Bronchial epithelial cell (primary cell): ENCODE measurements at places on chromosomes 13 and 19.
A peak's percentile ranks its signal among the peaks of the same experiment; 100 is the strongest.

DNA sequence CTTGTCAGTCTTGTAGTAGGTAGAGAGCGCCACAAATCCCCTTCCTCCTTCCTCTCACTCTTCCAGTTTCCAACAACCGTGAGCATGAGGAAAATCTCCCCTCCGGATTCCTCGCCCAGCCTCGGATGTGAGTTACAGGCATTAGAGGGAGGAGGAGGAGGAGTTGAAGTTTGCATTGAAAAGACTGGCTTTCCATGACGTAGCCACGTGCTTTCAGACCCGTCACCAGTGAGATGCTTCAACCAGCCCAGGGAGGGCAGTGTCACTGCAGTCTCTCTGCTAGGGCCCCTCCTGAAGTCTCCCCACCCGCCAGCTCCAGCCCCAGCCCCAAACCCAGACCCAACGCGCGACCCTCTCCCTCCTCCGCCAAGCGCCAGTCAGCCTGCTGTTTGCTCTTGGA lies 442 bp upstream of the FGF14 start:
- DNase-seq: peak; percentile 27

DNA sequence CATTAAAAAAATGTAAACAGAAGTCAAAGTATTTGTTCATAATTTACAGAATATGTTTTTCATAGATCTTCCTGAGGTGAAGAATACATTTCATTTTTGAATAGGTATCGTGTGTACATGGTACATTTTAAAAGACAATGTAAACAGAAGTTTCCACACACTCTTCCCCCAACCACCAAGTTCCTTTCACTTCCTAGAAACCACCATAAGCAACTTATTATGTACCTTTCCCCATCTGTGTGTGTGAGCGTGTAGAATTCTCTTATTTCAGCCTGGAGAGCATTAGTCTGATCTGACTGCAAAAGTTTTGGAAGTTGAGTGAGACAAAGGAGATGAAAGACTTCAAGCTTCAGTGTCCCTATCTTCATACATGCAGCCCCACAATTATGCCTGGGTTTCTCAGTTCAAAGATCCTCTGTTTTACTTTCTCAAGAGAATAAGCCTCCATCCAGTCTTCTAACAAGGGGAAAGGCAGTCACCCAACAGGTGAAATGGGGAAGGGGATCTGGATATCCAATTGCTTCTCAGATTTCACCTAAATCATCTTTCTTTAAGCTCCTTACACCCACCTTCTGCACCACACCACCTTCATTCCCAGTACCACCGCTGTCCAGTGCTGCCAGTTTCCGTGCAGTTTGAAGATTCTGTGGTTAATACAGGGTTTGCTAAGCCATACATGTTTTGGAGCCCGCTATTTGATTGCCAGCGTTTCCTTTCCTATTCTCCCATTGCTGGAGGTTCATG lies 2.1 kb downstream of the TEX30 start:
- no peak for DNase-seq

DNA sequence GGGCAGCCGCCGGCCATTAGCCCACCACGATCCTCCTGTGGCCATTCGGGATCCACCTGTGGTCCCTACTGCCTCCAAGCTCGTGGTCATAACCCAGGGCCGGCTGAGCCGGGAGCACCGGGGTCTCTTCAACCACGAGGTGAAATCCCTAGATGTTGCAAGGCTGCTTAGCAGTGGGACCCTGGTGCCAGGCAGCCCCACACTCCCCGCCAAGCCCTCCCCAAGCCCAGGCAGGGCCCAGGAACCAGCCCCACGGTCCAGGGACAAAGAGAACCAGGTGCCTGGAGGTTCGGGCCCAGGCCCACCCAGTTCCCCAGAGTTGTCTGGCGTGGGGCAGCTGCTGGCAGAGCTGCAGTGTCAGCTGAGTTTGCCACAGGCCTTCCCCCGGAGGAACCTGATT lies 3.4 kb upstream of the TMEM145 start:
- DNase-seq: no peak

- DNase-seq: peak; percentile 60
Observed at GRCh38 chr13:73341748-73342147, 282.9 kb downstream of the KLF5 start.

DNA sequence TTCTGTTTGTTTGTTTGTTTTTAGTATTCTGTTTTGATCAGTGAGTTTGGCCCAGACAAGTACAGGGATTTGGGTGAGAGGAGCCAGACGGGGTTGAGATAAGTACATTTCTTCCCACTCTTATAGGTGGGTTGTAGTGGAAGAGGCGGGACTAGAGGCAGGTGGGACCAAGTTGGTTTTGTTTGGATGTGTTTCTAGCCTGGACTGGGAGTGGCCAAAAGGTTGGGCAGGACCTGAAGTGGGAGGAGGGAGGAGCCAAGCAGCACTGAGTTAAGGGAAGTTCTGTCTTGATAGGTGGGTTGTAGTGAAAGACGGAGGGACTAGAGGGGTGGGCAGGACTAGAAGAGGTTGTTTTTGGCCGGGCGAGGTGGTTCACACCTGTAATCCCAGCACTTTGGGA lies 9.0 kb downstream of the DNASE2 start:
- DNase-seq: no peak

GRCh38 chr13:110799246-110800236 lies 86.0 kb downstream of the ING1 start:
- no peak for DNase-seq

- no peak for DNase-seq
Observed at GRCh38 chr19:3769494-3769893, 2.5 kb downstream of the RAX2 start.
